Urinary bladder (tissue), 4 donors: ENCODE measurements at places on chromosomes 11 and 22. TPM values are rescaled to one million over a fixed set of nuclear protein-coding genes. Genes with fewer than 3 reads are reported as not detected.

NTM gene
- 3.8 TPM for polyA plus RNA-seq

CREB3L1 gene
- polyA plus RNA-seq, result 20.0 TPM

DRD4 gene
- polyA plus RNA-seq, result 0.39 TPM

BCO2 gene
- 2.8 TPM for polyA plus RNA-seq

APOL3 gene
- polyA plus RNA-seq, result 42.6 TPM

DNA sequence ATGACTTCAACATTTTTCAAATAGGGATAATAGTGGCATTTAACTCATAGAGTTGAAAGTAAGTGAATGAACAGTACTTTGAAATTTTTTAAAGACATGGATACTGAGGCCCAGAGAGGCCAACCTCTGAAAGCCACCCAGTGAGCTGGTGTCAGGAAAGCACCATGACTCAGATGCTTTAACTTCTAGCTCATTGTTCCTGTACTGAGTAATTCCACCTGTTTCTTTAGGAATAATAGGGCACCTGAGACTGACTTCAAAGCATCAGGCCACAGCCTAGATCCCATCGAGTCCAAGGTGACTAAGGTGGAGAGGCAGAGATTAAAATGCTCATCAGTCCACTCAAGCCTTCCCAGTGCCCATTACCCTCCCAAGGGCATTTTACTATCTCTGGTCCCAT, 491.8 kb upstream of the TENM4 start:
- no peak for DNase-seq

GRCh38 chr11:16956538-16957153, 57.6 kb downstream of the PLEKHA7 start:
- DNase-seq, result no peak

DNA sequence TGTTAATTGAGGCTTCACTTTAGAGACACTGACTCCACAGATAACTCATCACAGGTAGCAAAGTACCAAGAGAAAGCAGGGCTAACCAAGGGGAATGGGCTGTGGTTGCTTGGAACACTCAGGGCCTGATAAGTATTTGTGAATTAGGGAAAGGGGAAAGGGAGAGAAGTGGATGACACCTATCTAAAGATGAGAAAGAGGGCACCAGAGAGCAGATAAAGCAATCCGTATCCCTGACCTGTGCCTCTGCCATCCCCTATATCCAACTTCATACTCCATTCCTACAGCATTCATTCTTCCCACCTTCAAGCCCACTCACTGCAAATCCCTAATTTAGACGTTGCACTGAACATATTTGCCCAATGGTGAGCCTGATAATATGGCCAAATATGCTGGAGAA, 43.0 kb upstream of the API5 start:
- DNase-seq, result no peak

DNA sequence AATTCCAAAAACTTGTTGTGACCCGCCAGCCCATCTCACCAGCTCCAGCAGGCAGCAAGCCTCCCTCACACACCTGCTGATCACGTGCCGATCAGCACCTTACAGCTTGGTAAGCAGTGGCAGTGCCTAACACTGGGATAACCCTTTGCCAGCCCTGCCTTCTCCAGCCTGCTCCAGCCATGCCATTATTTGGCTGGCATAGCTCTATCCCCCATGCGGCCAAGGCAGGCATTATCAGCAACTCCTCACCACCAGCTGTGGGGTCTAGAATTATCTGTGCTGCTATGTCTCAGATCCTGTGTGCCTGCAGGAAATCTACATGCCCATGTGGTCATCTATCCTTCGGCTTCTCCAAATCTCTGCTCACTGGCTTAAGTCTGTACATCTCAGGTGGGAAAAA, 215.0 kb downstream of the ST3GAL4 start:
- no peak for DNase-seq

- DNase-seq, result no peak
These were observed 1061.7 kb upstream of the TENM4 start for GRCh38 chr11:80502511-80502910.

DNA sequence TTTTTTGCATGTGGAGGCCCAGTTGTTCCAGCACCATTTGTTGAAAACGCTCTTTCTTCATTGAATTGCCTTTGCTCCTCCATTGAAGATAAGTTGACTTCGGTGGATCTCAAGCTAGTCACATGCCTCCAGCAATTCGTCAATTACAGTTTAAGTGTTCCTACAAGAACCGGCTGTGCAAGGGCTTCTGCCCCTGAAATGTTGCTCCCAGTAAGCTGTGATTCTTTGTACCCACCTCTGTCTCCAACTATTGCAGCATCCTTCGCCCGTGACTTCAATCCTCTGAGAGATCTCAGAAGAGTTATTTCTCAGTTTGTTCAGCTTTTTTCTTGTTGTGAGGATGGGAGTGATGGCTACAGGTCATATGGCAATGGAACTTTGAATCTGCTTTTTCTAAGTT, 194.2 kb upstream of the B3GAT1 start:
- no peak for DNase-seq
